ENCODE measurements at places on chromosomes 5 and 9.

DNA sequence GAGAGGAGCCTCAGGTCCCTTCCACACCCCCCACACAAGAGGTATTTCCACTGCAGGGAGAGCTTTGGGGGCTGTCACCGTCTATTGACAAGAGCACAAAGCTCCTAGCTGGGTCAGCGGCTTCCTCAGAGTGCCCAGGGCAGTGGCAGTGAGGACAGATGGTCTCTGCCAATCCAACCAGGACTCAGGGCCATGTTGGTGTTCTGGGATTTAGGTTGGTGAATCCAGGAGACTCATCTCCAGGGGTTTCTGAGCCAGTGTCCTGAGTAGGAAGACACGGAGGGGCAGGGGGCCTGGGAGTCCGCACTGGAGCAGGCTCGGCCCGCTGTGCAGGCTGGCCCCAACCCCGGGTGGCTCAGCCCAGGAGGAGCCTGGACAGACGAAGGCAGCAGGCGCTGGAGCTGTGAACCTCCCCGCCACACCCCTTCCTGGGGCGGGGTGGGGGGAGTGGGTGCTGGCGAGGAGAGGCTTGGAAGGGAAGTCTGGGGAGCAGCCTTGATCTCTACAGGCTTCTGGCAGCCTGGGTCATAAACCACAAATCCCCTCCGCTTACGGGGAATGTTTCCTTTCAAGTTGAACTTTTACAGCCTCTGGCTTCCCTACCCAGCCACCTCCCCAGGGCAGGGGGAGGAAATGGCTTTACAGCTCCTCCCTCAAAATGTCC is 19.6 kb downstream of the CRB2 start:
- no peak for DNase-seq

DNA sequence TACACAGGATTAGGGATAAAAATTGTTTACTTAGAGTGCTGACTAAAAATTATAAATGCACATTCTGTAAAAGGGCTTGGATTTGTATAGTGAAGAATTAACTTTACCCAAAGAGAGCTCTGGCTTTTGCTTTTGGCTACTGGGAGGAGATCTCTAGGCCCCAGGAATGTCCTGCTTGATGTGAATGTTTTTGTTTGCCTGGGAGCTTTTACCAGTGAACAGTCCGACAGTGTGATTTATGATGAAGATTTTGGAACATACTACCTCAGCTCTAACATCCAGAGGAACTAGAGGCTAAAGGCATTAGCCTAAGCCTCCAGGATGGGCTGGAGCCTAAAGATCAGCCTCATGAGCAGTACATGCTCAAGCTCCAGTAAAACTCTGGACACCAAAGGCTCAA is 103.7 kb upstream of the RFX3 start:
- DNase-seq: no peak

- no peak for DNase-seq
Measured at GRCh38 chr5:130065617-130066016, 161.4 kb downstream of the CHSY3 start.

DNA sequence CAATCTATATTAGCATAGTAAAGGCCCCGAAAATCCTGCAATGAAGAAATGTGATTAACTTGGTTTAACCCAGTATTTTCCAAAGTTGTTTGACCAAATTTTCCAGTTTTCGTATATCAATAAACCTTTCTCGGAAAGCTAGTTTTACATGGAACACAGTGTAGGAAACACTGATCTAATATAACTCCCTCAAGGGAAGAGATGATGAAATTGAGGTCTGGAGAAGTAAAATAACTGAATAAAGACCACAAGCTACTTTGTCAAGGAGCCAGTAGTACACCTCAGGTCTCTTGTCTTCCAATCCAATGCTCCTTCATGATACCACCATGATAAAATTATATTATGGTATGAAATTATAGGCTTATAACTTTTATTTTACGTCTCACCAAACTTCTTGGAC is 118.1 kb upstream of the TARS1 start:
- DNase-seq: no peak

GRCh38 chr5:88250010-88250409 is 18.6 kb downstream of the TMEM161B start:
- DNase-seq: no peak

DNA sequence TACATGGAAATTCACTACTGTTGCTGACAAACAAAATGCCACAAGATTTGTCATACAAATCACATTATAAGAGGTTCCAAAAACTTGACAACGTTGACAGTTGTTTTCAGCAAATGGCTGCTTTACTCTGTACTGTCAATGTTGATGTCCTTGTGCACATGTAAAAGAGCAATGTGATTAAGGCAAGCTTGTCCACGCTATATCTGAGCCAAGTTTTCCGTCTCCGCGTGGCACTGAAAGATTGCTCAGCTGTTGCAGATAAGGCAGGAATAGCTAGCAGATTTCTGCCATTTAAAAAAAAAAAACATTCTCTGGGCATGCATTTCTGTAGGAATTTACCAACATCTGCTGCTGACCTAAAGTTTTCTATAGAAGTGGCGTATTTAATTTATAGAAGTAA is 46.4 kb upstream of the MEF2C start:
- DNase-seq: no peak

DNA sequence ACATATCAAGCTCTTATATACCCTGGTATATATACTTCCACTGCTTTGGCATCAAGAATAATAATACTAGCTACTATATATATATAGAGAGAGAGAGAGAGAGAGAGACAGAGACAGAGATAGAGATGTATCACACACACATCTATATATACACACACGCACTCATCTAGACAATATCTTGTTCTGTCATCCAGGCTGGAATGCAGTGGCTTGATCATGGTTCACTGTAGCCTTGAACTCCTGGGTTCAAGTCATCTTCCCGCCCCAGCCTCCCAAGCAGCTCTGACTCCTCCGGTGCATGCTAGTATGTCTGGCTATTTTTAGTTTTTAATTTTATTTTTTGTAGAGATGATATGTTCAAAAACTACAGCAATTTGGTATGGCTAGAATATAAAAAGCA is 22.5 kb downstream of the ANKHD1 start:
- DNase-seq: no peak

GRCh38 chr5:126777257-126777974 is 480 bp downstream of the LMNB1 start:
- DNase-seq: no peak

DNA sequence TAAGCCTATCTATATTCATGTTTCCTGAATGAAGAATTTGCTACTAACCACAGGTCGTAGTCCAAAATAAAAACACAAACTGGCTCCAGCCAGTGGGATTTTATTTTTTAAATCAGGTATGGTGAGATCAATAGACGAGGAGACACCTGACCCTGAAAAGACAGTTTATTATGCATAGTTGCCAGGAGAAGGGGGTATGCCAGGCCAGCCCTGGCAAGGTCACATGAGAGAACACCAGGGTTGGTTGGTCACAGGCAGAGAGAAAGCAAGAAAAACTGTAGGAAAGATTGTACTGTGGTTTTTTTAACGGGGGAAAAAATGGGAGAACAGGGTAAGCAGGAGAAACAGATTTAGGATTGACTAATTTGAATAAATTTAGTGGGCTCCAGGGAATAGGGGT is 125.3 kb downstream of the CDH18 start:
- DNase-seq: no peak

GRCh38 chr5:170361616-170362015 is 27.6 kb downstream of the KCNMB1 start:
- DNase-seq: no peak

DNA sequence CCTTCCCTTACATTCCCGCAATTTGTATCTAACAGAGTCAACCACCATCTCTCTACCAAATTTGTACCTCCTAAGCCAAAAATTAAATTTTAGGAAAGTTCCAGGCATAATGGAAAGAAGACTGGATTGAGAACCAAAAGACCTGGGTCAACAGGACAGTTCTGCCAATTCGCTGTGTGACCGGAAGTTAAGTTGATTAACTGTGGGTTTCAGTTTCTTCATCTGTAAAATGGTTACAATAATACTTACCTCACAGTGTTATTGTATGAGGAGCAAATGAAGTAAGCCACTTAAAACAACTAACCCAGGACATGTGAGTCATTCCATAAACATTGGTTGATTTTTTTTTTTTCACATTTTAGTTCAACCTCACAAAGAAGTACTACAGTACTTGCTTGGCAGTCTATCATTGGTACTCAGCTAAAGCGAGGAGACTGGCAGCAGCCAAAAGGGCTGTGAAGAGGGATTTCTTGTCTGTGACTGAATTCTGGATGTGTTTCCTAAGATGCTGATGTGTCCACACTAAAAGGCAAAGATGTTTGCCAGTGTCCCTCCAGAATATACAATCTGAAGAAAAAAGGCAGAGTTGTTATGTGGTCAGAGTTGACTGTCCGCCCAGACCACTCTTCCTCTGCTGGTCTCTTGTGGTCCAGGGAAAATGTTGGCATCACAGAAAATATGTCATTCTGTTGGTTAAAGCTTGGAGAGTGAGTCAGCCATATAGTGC is 198.6 kb downstream of the TLE1 start:
- no peak for DNase-seq

DNA sequence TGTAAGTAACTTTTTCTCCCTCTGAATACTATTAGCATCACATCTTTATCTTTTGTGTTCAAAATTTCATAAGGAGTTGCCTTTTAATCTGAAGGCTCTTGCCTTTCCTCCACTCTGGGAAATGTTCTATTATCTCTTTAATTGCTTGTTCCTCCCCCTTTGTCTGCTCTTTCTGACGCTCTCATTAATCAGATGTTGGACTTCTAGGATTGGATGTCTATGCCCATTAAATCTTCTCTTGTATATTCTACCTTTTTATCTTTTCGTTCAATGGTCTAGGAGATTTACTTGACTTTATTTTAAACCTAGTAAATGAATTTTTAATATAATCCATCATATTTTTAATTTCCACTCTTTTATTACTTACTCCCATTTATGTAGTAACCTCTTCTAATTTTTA is 76.7 kb downstream of the MARCHF3 start:
- no peak for DNase-seq

DNA sequence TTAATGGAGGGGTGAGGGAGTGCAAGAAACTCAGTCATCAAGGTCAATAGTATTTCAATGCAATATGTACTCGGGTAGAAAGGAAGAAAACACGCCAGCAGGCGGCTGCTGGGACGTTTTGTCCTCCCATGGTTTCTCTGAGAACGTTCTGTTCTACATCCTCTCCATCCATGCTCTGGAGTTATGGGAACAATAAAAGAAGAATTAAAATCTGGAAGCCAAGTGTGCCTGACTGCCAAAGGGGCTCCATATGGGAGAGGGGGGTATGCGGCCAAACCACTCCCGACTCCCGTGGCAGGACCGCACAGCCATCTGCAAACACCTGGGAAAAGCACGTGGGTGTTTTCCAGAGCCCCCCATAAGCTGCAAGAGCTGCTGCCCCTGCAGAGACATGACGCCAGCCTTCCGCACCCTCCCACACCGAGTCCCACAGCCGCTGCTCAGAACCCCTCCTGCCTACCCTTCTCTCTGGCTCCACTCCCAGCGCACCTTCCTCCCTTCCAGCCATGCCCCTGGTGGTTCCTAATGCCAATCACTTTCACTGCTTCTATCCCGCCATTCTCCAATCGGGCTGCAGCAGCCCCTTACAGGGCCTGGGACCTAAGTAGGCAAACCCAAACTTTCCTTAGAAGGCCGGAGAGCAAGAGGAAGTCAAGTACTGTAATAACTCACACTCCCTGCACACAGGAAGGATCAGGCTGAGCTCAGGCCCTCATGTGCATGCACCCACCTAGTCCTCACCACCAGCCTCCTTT is 241.6 kb downstream of the SYK start:
- no peak for DNase-seq

DNA sequence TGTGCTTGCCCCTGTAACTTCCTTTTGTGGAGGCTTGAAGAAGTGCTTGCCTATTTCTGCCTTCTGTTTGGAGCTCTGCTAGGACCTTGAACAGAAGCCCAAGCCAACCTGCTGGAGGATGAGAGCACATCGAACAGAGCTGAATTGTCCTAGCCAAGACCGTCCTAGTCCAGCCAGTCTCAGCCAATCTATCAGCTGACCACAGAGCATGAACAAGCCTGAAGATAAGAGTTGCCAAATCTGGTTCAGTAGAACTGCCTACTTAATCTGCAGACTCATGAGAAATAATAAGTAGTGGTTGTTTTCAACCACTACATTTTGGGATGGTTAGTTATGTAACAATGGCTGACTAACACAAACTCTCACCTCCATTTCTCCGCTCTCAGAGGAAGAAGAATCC is 4.4 kb upstream of the SNX2 start:
- no peak for DNase-seq

DNA sequence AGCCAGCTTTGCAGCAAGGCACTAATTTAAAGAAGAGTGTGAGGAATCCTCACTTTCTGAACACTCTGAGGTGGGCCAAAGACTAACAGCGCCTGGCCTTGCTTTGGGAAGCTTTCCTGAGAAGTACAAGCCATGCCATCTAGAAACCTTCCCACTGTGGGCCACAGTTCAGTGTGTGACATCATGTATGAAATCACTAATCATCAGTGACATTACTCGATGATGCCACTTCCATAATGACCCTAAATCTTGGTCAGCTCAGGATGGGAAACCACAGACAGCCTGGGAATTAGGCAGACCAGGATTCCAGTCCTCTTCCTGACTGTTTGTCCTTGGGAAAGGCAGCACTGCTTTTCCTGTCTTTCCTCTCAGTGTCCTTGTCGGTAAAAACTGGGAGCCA is 54.2 kb upstream of the HSPA9 start:
- no peak for DNase-seq

DNA sequence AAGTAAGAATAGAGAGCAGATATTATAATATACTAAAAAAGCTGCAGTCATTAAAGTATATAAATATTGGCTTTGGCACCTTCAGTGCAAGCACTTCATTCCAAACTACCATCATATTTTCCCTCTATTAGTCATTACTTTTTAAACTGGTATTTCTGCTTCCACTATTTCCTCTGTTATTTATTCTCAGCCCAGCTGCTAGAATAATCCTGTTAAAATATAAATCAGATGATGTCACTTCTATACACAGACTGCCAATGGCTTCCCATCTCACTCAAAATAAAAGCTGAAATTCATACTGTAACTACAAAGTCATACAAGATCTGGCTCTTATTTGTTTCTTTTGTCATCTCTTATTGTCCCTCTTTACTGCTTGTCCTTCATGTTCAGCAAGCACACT is 432.9 kb downstream of the TLE4 start:
- no peak for DNase-seq

Data from cortex of kidney (tissue), 1 donor.